ENCODE measurements at places on chromosomes 4 and X.
A peak's percentile ranks its signal among the peaks of the same experiment; 100 is the strongest.

DNA sequence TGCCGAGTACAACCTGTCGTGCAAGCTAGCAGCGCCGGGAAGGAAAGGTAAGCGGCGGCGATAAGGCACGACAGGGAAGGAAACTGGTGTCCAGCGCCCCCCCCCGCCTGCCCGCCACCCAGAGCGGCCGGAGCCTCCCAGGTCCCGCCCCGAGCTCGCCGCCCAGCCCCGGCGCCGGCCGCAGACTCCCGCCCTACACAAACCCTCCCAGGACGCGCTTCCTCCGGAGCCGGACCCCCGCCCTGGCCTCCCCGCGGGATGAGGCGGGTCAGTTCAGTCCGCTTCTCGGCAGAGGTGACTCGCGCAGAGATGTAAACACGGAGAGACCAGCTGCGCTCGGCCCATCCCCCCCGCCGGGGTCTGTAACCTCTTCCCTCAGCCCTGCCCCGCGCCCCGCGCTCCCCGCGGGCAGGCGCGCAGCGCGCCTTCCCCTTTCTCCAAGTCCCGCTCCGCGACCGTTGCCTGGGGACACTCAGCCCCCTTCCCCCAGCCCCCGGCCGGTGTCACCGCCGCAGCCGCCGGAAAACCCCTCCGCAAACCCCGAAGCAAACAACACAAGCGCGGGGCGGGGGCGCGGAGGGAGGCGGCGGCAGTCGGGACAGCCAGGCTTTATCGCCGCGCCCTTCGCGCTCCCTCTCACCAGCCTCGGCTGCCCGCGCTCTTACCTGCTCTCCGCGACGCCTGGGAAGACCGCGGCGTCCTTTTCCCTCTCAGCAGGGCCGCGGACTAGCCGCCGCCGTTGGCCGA is 543 bp downstream of the ELF2 start:
- peak; percentile 25 for DNase-seq

DNA sequence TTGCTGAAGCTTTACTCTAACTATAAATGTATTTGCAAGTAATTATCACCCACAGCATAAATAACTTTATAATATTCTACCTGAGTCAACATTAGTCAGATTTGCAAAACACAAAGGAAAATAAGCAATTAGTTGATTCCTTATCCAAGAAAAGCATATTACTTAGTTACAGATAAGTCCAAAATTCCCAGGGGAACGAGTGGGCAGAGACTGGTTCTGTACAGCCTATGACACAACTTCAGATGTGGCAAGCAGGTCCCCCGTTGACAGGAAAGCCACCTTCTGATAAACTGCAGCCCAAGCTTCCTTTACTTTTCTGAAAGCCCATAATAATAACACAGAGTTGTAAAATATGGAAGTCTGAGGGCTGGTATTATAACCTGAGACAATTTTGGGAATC is 62.4 kb upstream of the NDP start:
- DNase-seq: no peak

DNA sequence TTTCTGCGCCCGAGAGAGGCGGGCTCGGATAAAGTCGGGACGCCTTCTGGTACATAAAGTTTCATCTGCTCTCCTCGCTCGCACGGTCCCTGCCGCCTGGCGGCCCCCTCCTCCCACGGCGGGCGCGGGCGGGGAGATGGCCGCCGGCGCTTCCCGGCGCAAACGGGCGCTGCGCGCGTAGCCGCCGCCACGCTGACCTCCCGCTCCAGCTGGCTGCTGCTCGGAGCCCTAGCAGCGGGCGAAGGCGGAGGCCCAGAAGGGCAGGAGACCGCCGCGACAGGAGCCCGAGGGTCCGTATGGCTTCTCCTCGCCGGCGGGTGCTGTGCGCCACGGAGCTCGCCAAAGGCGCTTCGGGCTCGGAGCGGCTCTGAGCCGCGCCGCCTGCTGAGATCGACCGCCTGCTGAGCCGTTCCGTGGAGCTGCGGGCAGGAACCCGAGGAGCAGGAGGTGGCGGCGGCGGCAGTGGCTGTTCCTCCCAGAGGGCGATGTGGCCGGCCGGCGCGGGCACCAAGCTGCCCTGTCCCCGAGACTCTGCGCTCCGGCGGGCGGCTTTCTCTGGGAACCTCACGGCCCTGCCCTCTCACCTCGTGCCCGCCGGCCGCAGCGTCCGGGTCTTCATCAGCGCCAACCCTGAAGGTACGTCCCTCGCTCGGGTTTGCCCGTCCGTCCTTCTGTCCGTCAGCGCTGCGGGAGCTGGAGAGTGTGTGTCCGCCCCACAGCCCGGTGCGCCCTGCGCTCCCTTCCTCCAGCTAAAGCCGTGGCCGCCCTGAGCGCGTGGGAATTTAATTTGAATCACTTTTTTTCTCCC is at the start of gene NWD2:
TSS of gene NWD2 (plus strand) at position 161 of the 808 bp plus-strand sequence. CDS start at position 486, 325 bp downstream.
- DNase-seq: no peak

- no peak for DNase-seq
Measured at GRCh38 chr4:52864793-52865192, 2.7 kb downstream of the RASL11B start.

DNA sequence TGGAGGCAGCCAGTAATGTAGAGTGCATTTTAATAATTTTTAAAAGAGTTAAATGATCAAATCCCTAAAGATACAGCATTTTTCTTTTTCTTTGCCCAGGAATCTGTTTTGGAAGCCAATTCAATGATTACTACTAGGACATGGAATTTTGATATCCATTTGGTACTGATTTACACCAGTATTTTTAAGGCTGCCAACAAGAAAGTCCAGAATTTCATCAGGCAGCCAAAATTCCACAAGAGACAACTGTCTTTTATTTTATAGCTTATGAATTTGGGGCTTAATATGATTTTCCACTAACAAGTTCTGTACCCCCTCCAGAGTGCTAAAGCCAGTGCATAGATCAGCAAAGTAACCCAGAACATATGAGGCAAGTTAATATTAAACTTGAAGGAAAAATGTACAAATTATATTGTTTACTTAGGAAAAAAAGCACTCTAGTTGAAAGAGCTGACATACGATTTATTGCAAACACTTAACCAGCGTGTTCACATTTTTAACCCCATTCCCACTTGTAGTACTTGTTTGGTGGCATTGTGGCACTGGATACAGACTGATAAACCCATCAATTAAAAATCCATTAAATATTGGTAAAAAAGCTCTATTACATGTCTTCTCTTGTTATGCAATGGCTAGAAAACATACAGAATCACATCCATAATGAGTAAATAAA is 259.7 kb downstream of the DCHS2 start:
- DNase-seq: no peak

DNA sequence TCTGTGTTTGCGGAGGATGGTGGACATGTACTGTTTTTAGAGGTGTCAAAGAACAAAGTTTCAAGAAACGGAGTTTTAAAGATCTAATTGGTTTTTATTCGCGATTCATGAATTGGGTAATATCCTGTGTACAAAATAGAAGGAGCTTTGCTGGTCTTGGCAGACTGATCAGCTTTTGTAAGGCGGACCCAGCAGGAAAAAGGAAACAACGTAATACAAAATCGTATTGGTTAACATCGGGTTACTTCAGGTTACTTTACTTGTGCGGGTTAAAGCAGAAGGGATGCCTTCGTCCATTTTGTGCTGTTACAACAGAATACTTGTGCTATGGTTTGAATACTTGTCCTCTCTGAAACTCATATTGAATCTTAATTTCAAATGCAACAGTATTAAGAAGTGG is 11.4 kb upstream of the NYX start:
- no peak for DNase-seq

- no peak for DNase-seq
Measured at GRCh38 chr4:143212566-143212965, 27.8 kb downstream of the USP38 start.

DNA sequence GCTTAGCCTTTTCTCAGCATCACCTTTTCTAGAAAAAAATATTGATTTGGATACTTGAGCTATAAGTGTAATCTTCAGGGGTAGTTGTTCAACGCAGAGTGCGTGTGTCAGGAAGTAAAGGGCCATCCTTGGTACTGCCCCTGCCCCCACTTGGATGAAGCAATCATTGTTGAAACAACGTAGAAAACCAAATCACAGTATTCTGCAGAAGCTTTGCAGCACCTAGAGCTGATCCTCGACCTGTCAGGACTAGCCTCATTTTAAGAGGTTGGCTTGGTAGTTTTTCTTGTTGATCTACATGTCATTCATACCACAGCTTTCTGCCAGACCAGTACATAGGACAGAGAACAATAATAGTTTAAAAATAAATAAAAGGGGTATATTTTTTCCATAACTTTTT is 65.3 kb upstream of the MYOZ2 start:
- no peak for DNase-seq

- no peak for DNase-seq
Measured at GRCh38 chrX:124651031-124651430, 304.7 kb downstream of the SH2D1A start.

All from NCI-H2171 (cell line).